ENCODE measurements at places on chromosomes 2 and 18.
A peak's percentile ranks its signal among the peaks of the same experiment; 100 is the strongest.

- DNase-seq = no peak
Measured at GRCh38 chr18:62832282-62832681, 116.9 kb downstream of the PHLPP1 start.

GRCh38 chr2:105731511-105731910 lies 13.2 kb upstream of the NCK2 start:
- no peak for DNase-seq

DNA sequence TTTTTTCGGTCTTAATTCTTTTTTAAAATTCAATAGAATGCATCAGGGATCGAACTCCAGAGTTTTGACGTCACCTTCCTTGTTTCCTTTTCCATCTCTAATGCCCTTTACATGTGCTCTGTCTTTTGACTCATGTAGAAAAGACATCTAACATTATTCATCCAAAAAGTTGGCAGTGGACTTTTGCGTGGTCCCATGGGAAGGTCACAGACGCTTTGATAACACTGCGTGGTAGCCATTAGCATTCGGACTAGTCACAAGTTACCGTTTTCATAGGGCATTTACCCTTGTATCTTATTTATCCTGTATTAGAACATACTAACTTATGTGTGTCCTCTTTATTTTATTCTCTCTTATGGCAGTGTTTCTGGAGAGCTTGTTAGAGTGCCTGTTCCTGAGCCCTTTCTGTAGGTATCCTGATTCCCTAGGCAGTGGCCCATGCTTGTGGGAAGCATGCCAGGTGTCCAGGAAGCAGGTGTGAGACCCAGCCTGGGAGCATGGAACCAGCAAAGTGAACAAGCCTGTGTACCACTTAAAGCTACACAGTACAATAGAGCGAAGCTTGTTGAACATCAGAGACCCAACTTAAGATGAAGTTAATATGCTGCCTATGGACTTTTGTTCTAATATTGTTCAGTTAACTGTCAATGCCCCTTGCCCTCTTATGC lies 73.6 kb upstream of the RBM44 start:
- DNase-seq = no peak

- DNase-seq = no peak
Measured at GRCh38 chr2:122186761-122187222, 431.3 kb downstream of the TSN start.

DNA sequence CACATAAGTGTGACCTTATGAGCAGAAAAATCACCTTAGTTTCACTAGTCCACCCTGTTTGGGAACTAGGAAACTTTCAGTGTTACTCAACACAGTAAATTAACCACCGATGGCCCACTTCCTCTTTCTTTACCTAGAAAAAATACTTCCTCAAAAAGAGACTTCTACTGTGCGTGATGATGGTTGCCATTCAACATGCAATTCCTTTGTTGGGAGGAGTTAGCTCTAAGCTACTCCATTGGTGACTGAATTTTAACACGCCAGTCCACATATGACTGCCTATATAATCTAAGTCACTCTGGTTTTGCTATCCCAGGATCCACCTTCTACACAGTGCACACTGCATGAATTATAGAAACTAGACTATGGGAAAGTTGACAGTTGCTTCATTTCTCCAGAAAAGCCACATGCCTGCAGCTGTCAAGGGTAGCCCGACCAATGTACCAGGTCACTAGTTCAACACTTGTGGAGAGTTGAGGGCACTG lies 47.8 kb upstream of the REG3G start:
- no peak for DNase-seq

DNA sequence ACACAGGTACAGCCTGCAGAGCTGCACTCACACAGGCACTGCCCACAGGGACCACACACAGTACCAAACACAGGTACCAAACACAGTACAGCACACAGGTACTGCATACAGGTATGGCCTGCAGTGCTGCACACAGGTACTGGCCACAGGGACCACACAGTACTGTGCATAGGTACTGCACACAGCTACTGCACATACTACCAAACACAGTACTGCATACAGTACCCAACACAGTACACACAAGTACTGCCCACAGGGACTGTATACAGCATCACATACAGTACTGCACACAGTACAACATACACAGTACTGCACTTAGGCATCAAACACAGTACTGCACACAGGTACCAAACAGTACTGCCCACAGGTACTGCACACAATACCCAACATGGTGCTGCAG lies 74.3 kb downstream of the ZNF236 start:
- no peak for DNase-seq

- DNase-seq = no peak
Measured at GRCh38 chr2:141109633-141110032, 1021.2 kb downstream of the LRP1B start.

DNA sequence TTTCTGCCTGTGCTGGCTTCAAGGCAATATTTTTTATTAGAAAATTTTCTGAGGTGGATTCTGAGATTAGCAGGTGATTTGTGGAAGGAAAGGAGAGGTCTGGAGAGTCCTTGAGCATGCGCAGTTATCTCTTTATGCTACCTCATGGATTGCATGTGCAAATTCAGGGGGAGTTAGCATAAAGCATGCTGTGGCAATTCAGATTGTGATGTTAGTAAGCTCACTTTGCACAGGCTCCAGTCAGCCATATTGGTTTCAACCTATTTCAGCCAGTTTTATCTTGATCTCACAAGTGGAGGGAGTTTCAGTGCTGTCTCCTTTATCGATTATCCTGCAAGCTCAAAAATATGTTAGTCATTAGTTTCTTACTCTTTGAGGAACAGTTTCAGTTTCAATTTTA lies 2012.3 kb upstream of the PIK3C3 start:
- DNase-seq = no peak

GRCh38 chr2:216994353-216994854 lies 134.5 kb upstream of the TNP1 start:
- DNase-seq = no peak

DNA sequence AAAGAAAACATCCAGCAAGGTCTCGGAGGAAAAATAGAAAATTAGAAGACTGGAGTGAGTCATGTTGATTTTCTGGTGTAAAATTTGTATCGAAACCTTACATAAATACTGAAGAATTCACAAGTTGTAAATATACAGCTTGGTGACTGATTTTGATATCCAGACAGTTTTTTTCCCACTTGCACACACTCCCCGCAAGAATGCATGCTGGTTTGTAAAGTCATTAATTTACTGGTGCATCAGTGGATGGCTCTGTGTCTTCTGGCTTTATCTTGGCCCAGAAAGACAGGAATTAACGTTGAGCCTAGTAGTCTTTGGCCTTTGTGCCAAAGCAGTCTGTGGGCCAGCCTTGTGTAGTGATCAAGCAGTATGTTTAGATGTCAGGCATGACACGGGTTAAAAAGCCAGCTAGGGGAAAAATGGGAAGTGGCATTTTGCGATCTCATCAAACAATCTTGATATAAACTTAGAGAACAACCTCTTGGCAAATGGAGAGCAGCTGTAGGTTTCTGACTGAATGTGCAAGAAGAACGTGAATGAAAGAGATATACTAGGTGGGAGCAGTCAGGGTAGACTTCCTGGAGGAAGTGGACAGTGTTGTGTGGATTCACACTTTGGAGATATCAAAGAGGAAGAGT lies 22.7 kb upstream of the CASP8 start:
- no peak for DNase-seq

DNA sequence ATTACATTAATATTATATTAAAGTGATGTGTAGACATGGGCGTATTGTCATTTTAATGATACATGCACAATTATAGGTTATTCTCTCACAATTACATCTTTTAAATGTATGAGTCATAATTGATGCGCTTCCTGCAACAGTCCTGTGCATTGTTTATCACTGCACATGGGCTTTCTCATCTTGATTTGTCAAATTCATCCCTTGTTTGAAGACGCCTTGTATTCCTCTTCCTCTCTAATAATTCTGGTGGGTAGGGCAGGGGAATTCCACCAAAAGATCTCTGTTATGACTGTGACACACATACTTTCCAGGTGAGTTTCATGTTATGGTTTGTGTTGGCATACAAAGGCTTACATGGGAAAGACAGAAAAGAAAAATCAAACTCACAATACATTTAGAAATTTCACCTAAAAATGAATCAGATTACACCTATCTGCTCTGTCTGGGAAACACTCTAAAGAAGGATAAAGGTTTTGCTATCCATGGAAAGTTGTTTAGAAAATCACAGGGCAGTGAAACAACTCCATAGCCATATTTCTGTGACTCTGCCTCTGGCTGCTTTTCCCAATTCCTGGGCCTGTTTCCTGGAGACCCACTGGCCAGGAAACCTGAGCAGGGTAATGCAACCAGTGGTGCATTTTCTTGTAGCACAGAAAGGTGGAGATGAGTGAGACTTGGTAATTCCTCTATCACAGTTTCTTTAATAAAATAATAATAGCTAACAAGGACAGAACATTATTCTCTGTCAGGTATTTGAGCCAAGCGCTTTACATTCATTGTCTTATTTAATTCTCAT lies 13.2 kb downstream of the SLC9A2 start:
- no peak for DNase-seq

GRCh38 chr2:26268213-26268612 lies 23.5 kb downstream of the HADHB start:
- no peak for DNase-seq

DNA sequence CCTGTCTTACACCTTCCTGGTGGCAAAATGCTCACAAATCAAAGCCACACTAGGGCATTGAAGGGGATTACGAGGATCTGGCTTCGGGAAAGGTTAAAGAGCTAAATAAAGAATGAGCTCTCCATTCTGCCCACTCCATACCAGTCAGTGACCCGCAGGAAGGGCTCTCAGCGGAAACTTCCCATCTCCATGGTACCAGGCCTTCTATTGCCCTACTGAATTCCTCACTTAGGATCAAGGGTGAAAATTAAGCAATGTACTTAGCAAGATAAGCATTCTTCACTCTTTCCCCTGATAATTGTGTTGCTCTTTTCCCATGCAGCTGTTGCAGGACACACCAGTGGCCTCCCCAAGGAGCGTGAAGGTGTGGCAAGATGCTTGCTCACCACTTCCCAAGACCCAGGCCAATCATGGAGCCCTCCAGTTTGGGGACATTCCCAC lies 75.6 kb upstream of the TTC39C start:
- DNase-seq = no peak

GRCh38 chr2:55419233-55419678 lies 400 bp downstream of the CCDC88A start:
- no peak for DNase-seq

DNA sequence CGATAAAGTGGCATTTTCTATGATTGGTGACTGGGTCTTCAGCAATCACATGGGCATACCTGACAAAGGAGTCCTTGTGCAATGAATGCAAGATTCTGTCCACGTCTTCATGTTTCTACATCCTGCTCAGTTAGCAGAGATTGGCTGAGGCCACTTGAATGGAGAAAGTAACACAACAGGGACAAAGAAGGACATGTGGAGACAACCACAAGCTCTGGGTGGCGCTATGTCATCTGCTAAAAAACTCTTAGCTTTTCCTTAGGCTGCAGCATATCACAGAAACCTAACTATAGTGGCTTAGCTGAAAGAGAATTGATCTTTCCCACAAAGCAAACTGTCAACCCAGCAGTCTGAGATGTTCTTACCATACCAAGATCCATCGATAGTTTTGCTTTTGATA lies 1109.7 kb downstream of the SOCS6 start:
- no peak for DNase-seq

DNA sequence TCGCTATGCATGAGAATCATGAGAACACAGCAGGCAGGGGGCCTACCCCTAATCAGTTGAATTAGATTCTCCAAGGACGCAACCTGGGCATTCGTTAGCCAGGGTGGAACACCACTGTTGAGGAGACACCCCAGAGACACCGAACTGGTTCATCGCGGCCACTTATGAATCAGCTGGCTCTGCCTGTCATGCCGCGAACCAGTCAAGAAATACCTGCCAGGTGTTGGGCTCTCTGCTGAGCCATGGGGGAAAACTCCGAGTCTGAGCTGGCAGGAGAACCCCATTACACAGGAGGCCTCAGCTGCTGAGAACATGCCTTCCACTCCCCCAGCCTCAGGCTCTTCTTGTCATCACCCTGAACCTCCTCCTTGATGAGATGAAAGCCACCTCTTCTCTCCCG lies 184.3 kb downstream of the SMAD7 start:
- no peak for DNase-seq

GRCh38 chr2:191666226-191666625 lies 11.7 kb upstream of the NABP1 start:
- DNase-seq = no peak

- DNase-seq = no peak
Measured at GRCh38 chr2:68411397-68412126, 46.5 kb downstream of the PLEK start.

DNA sequence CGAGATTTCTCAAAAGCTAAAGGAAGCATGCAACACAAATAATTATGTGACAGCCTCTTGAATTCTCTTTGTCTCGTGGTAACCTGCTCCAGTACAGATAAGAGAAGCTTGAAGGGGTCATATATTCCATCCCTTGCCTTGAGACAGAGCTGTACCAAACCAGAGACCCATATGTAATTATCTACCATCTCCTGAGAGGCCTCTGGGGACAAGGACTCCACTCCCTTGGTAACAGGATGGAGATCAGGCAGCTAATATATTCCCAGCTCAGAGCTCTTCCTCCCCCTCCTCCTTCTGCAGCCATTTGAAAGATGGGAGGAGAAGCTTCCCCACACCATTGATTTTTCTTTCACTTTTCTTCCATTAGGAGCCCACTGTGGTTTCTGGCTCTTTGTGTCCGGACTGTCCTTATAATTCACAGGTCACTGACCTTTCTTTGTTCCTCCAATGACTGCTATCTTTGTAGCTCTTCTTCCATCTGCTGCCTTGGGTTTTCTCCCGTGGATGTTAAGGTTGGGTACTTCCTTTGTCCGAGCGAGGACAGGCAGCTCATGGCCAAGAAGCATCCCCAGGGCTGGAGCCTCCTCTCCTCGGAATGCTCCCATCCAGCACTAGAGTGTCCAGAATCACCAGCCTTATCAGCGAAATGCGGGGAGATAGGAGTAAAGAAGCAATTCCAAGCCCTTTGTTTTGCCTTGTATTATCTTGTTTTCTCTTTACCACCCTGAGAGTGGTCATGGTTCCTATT lies 72.6 kb upstream of the STPG4 start:
- no peak for DNase-seq

DNA sequence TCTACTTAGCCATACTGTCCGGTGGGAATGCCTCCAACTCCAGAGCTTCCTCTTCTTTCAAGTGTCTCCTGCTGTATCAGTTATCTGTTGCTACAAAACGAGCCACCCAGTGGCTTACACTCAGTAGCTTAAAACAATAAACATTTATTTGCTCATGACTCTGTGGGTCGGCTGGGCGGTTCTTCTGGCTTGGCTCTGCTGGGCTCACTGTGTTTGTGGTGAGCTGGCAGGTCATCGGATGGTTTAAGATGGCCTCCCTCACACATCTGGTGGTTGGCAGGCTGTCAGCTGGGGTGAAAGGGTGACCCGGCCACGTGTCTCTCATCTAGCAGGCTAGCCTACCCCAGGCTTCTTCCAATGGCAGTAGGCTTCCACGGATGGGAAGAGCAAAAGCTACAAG lies 122.4 kb upstream of the SLC1A4 start:
- peak; percentile 88 for DNase-seq

DNA sequence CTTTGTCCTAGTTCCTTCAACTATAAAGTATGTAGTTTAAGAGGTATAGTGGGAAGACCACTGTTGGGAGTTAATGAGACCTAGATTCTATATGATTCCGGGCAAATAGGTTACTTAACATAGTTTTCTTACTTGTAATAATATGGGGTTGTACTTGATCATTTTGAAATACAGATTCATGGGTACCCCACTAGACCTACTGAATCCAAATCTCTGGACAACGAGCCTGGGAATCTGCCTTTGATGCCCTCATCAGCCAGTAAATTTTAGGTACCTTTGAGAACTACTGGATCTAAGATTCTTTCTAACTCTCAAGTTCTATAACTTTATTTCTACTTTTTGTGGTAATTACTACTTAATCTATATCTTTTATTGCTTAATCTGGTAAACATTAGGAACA lies 6.6 kb downstream of the BMPR2 start:
- no peak for DNase-seq
